Upper lobe of right lung (tissue), 1 donor: ENCODE measurements at places on chromosomes 2 and 18.

DNA sequence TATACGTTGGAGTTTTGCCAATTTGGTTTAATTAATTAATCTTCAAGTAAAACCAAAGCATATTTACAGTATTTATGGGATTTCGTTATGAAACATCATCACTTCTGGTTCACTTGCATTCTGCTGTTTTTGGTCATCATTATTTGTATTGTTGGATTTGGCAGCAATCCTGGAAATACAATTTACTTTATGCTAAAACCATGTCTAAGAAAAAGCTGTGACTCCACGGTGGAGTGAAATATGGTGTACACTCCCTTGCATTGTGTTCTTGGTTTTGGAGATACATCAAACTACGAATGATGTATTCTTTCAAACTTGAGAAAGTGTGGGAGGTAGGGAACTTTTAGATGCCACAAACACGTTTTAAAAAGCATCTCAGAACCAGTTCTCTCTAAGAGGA lies 106.4 kb downstream of the CTAGE1 start:
- no peak for DNase-seq
- no peaks in the 10 kb centered on the region for H3K4me1 ChIP-seq
- no peaks in the 10 kb centered on the region for H3K27me3 ChIP-seq

DNA sequence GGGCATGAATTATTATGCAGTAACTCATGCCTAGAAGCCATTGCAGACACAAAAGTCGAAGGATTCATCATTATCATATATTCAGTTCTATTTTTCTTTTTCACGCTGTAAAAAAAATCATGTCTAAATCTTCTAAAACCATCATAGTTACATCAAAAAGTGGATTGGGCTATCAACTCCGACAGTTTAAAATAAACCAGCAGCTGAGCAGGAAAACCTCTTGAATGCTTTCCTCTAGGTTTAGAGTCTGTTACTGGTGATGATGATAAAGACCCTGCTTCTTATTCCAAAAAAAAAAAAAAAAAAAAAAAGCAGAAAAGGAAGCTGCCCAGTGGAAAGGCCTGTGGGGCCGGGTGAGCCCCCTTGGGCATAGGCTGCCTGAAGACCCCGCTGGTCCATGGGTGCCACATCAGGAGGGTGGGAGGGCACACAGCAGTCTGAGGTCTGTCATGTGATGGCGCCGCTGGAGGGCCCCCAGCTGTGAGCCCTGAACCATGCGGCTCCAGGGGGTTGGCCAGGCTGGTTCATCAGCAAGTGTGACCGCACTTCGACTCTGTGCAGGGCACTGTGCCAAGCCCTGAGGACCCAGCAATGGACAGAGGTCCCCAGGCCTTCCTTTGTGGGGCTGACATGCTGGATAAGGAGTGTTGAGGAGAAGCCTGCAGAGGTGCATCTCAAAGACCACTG lies 199.6 kb downstream of the EIPR1 start:
- H3K4me1 ChIP-seq: no peaks in the 10 kb centered on the region
- no peak overlapping the region for H3K4me3 ChIP-seq
- no peaks in the 10 kb centered on the region for H3K36me3 ChIP-seq
- DNase-seq: no peak

DNA sequence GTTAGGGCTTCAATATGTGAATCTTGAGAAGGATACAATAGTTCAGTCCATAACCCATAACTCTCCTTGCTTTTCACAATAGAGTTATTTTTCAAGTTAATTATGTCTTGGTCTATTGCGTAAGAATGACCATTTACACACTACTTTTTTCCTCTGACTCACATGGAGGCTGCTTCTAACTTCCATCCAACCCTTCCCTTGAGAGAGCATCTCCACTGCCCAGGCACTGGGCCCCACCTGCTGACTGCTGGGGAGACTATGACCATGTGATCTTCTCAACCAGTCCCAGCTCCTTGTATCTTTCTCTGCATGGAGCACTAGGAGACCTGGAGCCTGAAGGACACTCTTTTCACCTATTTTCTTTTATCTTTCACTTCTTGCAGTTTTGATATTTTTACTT lies 251.5 kb downstream of the GPD2 start:
- DNase-seq: no peak
- no peaks in the 10 kb centered on the region for H3K36me3 ChIP-seq
- no peaks in the 10 kb centered on the region for H3K4me1 ChIP-seq
- no peak overlapping the region for H3K4me3 ChIP-seq
- H3K27ac ChIP-seq: no peak overlapping the region

- no peak overlapping the region for H3K27ac ChIP-seq
- no peaks in the 10 kb centered on the region for H3K36me3 ChIP-seq
- no peaks in the 10 kb centered on the region for H3K4me1 ChIP-seq
- no peak overlapping the region for H3K4me3 ChIP-seq
These were observed 346.9 kb downstream of the DYSF start for GRCh38 chr2:71800106-71800809.

- H3K4me1 ChIP-seq: no peaks in the 10 kb centered on the region
- H3K27me3 ChIP-seq: no peaks in the 10 kb centered on the region
- H3K4me3 ChIP-seq: no peak overlapping the region
- no peak for DNase-seq
- H3K27ac ChIP-seq: no peak overlapping the region
These were observed 41.5 kb downstream of the RAB31 start for GRCh38 chr18:9749611-9750010.

DNA sequence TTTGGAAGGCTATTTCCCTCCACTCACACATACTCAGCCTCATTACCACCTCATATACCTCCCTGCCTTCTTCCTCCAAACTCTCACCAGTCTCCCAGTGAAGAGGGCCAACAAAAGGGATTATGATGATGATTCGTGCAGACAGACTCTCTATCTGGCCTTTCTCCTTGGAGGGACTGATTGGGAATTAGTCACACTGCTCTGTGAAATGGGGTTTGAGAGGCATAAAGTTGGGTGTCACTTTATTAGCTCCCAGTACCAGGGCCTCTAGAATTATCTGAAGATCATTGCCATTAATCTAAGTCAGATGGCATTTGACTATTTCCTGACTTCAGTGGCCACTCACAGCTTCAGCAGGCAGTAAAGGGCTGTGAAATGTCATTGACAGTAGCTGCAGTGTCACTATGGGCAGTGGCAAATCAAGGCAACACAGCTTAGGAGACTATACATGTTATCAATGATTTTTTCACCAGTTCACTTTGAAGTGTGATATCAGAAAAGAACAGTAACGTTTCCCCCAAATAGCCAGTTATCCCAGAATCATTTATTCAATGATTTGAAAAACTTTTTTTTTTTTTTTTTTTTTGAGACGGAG lies 17.4 kb downstream of the CNRIP1 start:
- H3K36me3 ChIP-seq: no peaks in the 10 kb centered on the region
- no peaks in the 10 kb centered on the region for H3K4me1 ChIP-seq
- no peaks in the 10 kb centered on the region for H3K27me3 ChIP-seq
- H3K27ac ChIP-seq: no peak overlapping the region
- DNase-seq: no peak
- H3K4me3 ChIP-seq: no peak overlapping the region

- H3K27me3 ChIP-seq: no peaks in the 10 kb centered on the region
- no peak for DNase-seq
- no peaks in the 10 kb centered on the region for H3K36me3 ChIP-seq
- no peak overlapping the region for H3K27ac ChIP-seq
These were observed 325.9 kb downstream of the PAX3 start for GRCh38 chr2:221972813-221973478.

DNA sequence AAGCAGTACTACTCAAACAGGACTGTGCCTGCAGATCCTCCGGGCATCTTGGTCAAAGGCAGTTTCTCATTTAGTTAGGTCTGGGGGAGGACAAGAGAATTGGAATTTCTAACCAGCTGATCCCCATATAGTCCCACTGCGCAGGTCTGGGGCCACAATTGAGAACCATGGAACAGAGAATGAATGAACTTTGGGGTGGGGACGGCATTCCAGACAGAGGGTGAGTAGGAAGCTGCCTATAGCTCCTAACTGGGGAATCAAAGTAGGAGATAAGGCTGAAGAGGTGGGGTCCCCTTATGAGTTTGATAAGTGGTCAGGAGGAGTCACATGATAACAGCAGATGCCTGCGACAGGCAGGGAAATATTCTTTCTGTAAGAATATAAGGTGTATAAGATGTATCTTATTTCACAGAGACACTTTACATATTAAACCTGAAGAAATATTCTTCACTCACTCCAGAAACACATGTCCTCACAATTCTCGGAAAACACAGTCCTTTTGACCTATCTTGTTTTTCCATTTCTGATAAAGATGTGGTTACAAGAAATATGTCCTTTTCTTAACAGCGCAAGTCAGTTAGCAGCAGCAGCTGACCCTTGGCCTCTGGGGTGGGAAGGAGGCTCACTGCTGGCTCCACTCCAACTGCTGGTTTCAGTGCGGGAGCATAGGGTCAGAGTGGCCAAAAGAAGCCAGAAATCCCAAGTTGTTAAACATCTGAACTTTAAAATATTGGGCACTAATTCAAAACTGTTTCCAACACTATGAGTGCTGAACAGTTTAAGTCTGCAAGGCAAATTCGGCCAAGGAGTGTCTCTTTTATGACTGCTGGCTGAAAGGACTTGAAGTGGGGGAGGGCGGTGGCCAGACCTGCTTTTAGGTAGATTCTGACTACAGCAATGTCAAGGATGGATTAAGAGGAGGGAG lies 12.6 kb upstream of the TMEM214 start:
- H3K4me1 ChIP-seq: peaks cover 7% of the 10 kb centered on the region
- peaks cover 19% of the 10 kb centered on the region for H3K36me3 ChIP-seq
- no peaks in the 10 kb centered on the region for H3K27me3 ChIP-seq
- peak overlapping the region; percentile 36 for H3K27ac ChIP-seq
- no peak for DNase-seq

GRCh38 chr2:128638341-128639119 lies 319.9 kb upstream of the HS6ST1 start:
- H3K27me3 ChIP-seq: peaks cover 3% of the 10 kb centered on the region
- no peaks in the 10 kb centered on the region for H3K36me3 ChIP-seq
- peak; percentile 69 for DNase-seq

GRCh38 chr18:21682371-21683051 lies 22.1 kb downstream of the ABHD3 start:
- peak overlapping the region; percentile 49 for H3K4me3 ChIP-seq
- no peaks in the 10 kb centered on the region for H3K36me3 ChIP-seq
- no peak for DNase-seq
- H3K27ac ChIP-seq: peak overlapping the region; percentile 78
- H3K27me3 ChIP-seq: no peaks in the 10 kb centered on the region
- peaks cover 22% of the 10 kb centered on the region for H3K4me1 ChIP-seq

- peaks cover 11% of the 10 kb centered on the region for H3K36me3 ChIP-seq
- H3K4me1 ChIP-seq: peaks cover 9% of the 10 kb centered on the region
- H3K27ac ChIP-seq: no peak overlapping the region
- H3K4me3 ChIP-seq: no peak overlapping the region
These were observed 140.7 kb downstream of the ZNF516 start for GRCh38 chr18:76354348-76354747.

- no peaks in the 10 kb centered on the region for H3K36me3 ChIP-seq
- H3K27ac ChIP-seq: no peak overlapping the region
- DNase-seq: no peak
- H3K27me3 ChIP-seq: no peaks in the 10 kb centered on the region
- no peak overlapping the region for H3K4me3 ChIP-seq
These were observed 40.1 kb upstream of the CAPN13 start for GRCh38 chr2:30847329-30847728.

GRCh38 chr18:40925071-40925541 lies 1029.9 kb upstream of the PIK3C3 start:
- no peaks in the 10 kb centered on the region for H3K27me3 ChIP-seq
- no peaks in the 10 kb centered on the region for H3K4me1 ChIP-seq
- H3K36me3 ChIP-seq: no peaks in the 10 kb centered on the region
- no peak overlapping the region for H3K4me3 ChIP-seq

DNA sequence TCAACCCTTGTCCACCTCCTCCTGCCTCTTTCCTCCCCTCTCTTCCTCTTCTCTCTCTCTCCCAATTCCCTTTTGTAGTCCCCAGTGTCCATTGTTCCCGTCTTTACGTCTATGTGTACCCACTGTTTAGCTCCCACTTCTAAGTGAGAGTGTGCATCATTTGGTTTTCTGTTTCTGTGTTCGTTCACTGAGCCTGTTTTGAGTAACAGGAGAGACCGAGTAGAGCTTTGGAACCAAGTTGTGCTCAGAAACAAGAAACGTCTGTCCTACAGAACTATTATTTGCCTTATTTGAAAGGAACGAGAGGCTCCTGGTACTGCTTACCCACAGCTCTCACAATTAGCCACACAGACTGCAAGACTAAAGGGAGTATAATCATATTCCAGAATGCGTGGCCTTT lies 50.1 kb upstream of the MAPRE2 start:
- H3K27me3 ChIP-seq: no peaks in the 10 kb centered on the region
- H3K36me3 ChIP-seq: no peaks in the 10 kb centered on the region
- H3K4me3 ChIP-seq: no peak overlapping the region
- no peaks in the 10 kb centered on the region for H3K4me1 ChIP-seq
- no peak for DNase-seq
- H3K27ac ChIP-seq: no peak overlapping the region

DNA sequence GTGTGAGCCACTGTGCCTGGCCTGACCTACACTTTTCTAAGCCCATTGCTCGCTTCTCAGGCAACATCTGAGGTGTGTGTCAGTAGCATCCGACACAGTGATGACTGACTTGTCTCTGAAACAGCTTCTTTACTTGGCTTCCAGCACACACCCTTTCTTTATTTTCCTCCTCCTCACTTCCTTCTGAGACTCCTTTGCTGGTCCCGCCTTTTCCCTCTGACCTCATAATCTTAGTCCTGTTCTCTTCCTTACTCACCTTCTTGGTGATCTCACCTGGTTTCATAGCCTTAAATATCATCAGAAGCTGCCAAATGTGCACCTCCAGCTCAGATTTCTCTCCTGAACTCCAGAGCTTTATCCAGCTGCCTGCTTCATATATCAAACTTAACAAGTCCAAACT lies 66.6 kb upstream of the PELI1 start:
- H3K36me3 ChIP-seq: no peaks in the 10 kb centered on the region
- H3K27me3 ChIP-seq: no peaks in the 10 kb centered on the region
- H3K27ac ChIP-seq: no peak overlapping the region
- H3K4me1 ChIP-seq: peaks cover 22% of the 10 kb centered on the region

DNA sequence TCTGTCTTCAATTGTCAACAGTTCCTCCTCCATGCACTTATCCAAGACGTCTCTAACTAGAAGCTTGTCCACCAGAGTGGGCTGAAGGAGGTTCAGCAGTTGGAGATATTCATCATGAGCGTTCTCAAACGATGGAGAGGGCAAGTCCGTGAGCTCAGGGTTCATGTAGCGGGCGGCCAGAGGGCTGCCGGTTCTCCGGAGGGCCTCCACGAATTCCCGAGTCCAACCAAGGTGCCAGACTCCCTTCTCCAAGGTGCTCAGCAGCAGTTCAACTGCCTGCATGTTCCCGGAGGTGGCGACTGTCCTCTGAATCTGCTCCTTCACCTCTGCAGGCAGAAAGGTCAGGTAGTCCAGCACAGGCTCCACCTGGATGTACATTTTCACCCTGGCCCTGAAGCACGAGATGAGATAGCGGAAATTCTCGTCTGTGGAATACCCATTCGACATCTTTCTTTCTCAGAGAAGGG lies 590 bp downstream of the IFIH1 start:
- peaks cover 40% of the 10 kb centered on the region for H3K4me1 ChIP-seq
- peak overlapping the region; percentile 80 for H3K4me3 ChIP-seq
- peak overlapping the region; percentile 97 for H3K27ac ChIP-seq
- no peaks in the 10 kb centered on the region for H3K36me3 ChIP-seq
